ENCODE measurements at places on chromosomes 4 and X.

DNA sequence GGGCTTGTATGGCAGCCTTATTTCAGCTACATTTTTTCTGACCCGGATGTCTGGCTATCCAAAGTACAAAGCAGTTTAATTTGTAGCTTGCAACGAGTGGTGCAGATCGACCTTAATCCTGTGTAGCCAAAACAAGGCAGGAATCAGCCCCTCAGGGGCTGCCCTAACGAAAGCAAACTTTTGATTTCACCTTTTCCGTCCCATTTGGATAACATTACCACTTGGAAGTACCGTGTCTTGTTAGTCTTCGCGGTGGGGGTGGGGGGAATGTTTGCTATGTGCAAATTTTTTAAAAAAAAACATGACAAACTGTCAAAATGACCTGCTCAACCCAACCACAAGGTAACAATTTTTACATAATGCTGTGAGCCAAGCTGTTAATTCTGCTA lies 766 bp upstream of the DNAJB14 start:
- DNase-seq: no peak

GRCh38 chr4:31539284-31540069 lies 819.3 kb downstream of the PCDH7 start:
- no peak for DNase-seq

GRCh38 chr4:3520796-3521600 lies 11.2 kb downstream of the LRPAP1 start:
- DNase-seq: no peak

DNA sequence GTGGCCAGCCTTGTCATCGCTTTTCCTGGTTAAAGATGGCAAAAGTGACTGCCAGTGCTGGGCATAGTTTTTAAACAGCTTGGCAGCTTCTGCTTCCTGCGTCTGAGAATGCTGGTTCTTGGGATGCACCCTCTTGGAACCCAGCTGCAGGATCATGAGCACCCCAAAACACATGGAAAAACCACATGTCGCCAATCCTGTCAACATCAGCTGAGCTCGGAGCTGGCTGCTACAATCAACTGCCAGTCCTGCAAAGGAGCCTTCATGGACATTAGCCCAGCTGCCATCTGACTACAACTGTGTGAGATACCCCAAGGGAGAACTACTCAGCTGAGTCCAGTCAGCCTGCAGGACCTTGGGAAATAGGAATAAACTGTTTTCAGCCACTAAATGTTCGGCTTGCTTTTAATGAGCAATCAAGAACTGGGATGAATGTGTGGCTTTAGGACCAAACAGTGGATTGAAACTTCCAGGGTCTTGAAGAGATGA lies 31.0 kb downstream of the OSTC start:
- DNase-seq: no peak

GRCh38 chr4:59060002-59060846 lies 1950.0 kb upstream of the IGFBP7 start:
- DNase-seq: no peak

- DNase-seq: no peak
These were observed 11.0 kb upstream of the SH3TC1 start for GRCh38 chr4:8188085-8188484.

GRCh38 chr4:87118826-87119225 lies 101.6 kb downstream of the KLHL8 start:
- DNase-seq: no peak
